ENCODE measurements at places on chromosomes 4 and X.

GRCh38 chr4:23945451-23946017 is 55.7 kb upstream of the PPARGC1A start:
- DNase-seq = no peak

- no peak for DNase-seq
Measured at GRCh38 chr4:67343199-67343598, 202.1 kb downstream of the CENPC start.

DNA sequence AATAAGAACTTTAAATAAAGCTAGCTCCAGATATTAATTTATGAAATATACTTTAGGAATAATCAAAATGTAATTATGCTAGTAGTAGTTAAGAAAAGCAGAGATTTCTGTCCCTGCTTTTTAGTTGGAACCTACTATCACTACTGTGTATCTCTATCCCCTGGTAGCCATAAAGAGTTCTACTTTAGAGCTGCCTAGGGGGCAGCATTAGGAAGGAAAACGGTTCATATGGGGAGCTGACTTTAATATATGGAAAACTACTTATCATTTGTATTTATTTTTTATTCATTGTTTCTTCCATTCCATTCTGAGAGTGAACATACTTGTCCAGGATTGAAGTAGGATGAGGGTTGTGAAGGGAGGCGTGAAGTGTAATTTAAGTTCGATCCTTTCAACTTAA is 40.9 kb downstream of the CPEB2 start:
- no peak for DNase-seq

GRCh38 chrX:10142041-10142599 is 14.7 kb upstream of the CLCN4 start:
- no peak for DNase-seq

- DNase-seq = no peak
Measured at GRCh38 chr4:156762851-156763250, 208.7 kb downstream of the PDGFC start.

DNA sequence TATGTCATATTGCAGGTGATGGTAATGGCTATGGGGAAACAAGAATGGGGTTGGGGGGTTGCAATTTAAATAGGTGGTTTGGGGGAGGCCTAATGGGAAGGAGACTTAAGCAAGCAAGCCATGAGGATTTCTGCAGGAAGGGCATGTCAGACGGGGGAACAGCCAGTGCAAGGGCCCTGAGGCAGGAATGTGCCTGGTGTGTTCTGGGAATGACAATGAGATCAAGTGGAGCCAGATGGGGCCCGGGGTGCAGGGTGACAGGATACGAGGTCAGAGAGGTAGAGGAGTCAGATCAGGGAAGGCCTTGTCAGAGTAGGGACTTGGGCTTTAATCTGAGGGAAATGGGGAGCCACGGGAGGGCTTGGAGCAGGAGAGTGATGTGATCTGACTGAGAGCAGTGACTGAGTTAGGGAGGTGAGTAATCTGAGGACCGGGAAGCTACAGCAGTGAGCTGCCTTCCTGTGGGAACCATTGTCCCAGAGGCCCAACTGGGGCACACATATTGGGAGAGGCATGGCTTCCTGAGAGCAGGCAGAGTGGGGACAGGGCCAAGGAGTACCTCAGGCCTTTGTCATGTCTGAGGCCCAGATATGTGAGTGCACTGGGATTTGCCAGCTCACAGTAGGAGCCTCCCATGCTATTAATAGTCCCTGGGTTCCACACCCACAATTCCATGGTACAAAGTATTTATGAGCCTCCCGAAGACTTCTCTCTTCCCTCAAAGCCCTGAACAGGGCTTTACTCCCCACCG is 139.8 kb downstream of the BCOR start:
- DNase-seq = no peak

- DNase-seq = no peak
Measured at GRCh38 chrX:16946971-16947562, 609 bp downstream of the REPS2 start.

- DNase-seq = no peak
Measured at GRCh38 chrX:120260369-120260768, 9.8 kb downstream of the ZBTB33 start.

DNA sequence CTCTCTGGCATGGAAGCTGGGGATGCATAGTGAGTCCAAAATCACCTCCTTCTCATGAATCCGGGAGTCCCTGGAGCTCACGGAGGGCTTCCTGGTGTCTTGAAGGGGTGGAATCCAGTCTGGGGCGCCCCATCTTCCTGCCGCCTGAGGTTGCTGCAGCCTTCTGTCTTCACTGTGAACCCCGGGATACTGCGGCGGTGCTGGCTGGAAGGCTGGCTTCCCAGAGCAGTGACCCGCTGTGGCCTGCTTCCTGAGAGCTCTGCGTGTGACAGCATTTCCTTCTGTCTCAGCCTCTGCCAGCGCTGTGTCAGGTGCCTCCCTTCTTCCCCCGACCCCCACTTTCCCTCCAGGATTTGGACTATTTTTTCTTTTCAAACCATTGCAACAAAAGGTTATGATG is 98.8 kb upstream of the STOX2 start:
- DNase-seq = no peak

DNA sequence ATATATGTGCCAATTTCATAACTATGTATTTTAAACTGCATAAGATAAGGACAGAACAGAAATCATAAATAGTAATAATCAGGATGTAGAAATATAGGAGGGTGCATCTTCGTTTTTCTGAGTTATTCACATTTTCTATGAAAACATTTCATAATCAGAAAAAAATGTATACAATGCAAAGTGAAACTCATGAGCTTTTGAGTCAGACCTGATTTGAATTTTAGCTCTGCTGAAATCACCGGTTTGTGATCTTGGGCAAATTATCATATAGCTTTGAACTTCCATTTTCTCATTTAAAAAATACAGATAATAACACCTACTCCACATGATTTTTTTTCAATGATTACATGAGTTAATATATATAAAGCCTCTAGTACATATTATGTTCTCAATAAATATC is 106.9 kb downstream of the KDR start:
- DNase-seq = no peak

GRCh38 chrX:131841496-131842437 is 181.3 kb upstream of the STK26 start:
- DNase-seq = peak; percentile 58

- DNase-seq = peak; percentile 68
Measured at GRCh38 chrX:131987252-131987651, 35.9 kb upstream of the STK26 start.

DNA sequence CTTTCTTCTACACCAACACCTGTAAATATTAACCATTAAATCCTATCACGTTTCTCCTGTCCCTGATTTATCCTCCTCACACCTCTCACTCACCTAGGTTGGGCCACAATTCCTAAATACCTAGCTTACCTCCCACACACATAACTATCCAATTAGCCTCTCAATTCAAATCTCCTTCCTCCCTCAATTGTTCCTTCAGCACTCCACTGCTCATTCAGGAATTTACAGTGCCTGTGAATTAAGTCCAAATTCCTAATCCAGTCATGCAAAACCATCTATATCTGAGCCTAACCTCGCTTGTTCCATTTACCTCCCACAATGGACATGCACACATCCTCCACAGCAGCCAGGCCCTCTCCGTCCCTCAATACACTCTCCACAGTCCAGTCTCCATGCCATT is 17.5 kb downstream of the ANXA5 start:
- DNase-seq = no peak

GRCh38 chr4:39255266-39255665 is 72.9 kb downstream of the WDR19 start:
- DNase-seq = no peak

GRCh38 chr4:68864438-68865187 is 48.8 kb downstream of the UGT2B10 start:
- DNase-seq = no peak

DNA sequence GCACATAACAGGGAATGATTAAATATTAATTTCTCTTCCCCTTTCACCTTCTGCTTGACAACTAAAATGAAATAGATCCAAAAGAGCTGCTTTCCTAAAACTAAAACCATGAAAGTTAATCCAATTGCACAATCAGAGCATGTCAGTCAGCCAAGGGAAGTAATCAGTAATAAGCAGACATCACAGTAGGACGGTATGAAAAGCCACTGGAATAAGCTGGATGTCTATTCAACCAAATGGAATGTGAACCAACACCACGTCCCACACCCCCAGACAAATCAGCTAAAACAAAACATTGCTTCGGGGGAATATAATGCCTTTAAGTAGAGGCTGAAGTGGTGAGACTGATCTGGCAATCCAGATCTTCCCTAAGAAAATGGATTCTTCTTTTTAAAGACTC is 859.4 kb upstream of the FTHL17 start:
- DNase-seq = no peak

DNA sequence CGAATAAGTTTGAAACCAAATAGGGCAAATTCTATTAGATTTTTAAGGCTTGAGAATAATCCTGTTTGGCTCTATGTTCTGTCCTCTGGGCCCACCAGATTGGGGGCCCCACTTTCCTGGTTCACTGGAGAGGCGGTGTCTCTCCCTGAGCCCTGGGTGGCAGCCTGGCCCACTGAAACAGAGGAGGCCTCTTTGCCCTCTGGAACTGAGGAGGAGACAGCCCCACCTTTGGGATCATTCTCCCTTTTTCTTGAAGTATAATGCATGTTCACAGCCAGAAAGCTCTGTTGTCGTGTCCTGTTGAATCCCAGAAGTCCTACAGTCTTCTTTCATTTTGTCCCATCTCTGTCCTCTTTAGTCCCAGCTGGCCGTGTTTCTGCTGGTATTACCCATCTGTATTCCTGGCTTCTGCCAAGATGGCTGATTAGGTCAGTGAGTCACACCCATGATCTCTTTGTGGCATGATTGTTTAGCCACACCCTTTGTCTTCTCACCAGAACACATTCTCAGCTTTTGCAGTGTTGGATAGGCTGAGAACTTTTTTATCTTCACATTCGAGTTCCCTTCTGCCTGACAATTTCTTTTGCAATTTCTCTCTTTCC is 8.1 kb upstream of the TBC1D25 start:
- DNase-seq = peak; percentile 46

DNA sequence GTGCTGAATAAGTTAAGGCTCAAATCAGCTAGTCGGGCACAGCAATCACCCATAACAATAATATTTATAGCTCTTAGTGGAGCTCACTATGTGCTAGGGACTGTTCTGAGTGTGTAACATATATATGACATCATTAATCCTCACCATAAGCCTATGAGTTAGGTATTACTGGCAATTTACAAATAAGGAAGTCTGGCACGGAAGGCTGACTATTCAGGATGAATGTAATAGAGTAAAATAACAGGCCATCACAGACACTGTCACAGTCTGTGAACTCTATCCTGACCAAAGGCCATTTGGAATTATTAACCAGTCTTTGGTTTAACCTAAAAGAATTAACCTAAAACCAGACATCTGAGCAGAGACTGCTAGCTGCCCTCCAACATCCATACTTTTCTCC is 119.3 kb downstream of the C4orf51 start:
- DNase-seq = no peak

DNA sequence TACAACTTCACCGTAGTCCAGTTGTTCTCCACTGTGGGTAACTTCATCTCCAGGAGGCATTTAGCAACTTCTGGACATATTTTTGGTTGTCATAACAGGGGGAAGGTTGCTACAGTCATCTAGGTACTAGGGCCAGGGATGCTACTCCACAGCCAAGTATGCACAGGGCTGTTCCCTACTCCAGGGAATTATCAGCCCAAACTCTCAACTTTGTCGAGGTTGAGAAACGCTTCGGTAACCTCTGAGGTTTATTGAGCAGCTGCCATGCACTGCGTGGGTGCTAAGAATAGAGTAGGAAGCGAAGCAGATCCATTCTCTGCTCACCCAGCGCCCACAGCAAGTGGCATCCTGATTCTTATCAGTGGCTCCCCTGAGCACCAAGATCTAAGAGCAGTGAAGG is 8.2 kb downstream of the FGFBP1 start:
- DNase-seq = no peak

GRCh38 chr4:183318656-183319055 is 1.4 kb downstream of the CLDN22 start:
- DNase-seq = no peak

- no peak for DNase-seq
Measured at GRCh38 chrX:23380581-23380980, 45.9 kb downstream of the PTCHD1 start.

GRCh38 chrX:72421797-72422196 is 116.1 kb upstream of the CITED1 start:
- no peak for DNase-seq

GRCh38 chr4:87065021-87065420 is 130.2 kb downstream of the AFF1 start:
- no peak for DNase-seq

DNA sequence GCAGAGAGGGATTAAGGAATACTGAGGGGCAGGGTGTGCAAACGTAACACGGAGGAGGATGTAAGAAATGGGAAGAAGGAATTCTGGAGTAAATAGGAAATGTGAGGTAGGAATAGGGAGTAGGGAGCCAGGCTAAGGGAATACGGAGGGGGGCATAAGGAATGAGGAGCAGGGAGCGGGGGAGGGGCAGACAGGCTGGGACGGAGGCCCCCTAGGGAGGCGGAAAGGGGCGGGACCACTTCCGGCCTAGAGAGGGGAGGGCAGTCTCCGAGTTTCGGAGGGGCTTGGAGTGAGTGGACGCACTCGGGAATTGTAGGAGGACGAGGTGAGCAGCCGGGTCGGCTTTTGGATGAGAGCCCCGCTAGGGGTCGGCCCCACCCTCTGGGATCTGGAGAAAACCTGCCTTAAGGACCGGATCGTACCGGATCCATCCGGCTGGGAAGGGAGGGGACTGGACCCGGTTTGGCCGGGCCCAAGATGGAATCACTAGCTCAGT is 612 bp downstream of the MAGED2 start:
- DNase-seq = peak; percentile 44

GRCh38 chrX:120755066-120755846 is 120.4 kb downstream of the CT47B1 start:
- DNase-seq = peak; percentile 12

DNA sequence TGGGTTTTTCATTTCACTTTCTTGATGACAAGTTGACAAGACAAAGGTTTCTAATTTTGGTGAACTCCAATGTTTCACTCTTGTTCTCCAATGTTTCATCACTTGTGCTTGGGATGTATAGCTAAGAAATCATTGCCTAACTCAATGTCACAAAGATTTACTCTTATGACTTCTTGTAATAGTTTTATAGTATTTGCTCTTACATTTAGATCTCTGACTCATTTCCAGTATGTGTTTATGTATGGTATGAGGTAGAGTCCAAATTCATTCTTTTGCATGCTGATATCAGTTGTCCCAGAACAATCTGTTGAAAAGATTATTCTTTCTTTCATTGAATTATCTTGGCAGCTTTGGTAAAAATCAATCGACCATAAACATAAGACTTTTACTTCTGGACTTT is 12.2 kb upstream of the NWD2 start:
- no peak for DNase-seq

DNA sequence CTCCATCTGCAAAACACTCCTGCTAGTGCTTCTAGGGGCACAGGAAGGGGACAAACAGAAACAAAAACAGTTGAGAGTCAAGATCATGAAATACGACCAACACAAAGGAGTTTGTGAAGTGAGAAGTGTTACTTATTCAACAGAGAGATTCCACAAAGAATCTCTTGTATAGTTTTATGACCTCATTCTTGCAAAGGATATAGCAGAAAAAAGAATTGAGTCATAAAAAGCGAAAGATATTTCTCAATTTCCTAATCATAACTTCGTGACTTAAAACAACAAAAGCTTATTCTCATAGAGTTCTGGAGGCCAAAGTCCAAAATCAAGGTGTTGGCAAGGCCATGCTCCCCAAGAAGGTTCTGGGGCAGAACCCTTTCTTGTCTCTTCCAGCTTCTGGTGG is 40.7 kb downstream of the TIGD4 start:
- DNase-seq = no peak

GRCh38 chrX:23885803-23886202 is 21.9 kb downstream of the APOO start:
- no peak for DNase-seq

GRCh38 chr4:94472056-94472826 is 20.5 kb downstream of the PDLIM5 start:
- DNase-seq = no peak

GRCh38 chrX:107851215-107851614 is 25.5 kb downstream of the MID2 start:
- no peak for DNase-seq
